ENCODE measurements at places on chromosomes 5 and 9.

- DNase-seq, result no peak
These were observed 641.6 kb downstream of the LRRC70 start for GRCh38 chr5:63220244-63220643.

GRCh38 chr9:133874060-133874657 is 118.0 kb downstream of the VAV2 start:
- DNase-seq, result no peak

DNA sequence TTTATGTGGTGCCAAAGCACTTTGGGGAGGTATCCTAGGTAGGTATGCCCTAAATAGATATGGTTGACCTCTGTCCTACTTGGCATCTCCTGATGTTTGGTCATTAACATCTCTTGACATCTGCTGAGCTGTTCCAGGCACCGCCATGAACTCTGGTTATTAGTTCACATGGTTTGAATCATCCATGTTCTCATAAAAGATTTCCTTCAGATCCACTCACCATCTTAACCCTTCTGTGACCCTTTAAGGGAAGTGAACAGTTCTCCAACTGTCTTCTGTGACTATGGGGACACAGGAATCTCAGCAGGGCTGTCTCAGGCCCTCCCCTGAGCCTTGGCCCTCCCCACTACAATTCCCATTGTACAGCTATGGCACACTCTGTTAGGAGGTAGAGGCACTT is 167.7 kb downstream of the CDH6 start:
- no peak for DNase-seq

DNA sequence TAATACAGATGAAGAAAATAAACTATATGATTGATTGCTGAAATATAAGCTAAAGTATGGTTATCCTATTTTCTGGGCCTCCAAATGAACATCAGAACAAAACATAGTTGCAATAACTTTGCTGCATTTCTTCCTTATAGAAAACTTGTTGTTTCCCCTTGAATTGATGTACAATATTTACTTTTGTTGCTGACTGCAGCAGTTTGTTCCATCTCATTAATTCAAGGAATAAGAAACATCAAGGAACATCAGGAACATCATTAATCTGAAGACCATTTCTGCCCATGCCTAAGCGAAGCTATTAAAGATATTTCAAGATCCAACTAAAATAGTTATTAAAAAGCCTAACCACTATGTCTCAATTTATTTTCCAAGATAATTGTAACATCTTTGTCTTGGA is 363.6 kb upstream of the EDIL3 start:
- no peak for DNase-seq

DNA sequence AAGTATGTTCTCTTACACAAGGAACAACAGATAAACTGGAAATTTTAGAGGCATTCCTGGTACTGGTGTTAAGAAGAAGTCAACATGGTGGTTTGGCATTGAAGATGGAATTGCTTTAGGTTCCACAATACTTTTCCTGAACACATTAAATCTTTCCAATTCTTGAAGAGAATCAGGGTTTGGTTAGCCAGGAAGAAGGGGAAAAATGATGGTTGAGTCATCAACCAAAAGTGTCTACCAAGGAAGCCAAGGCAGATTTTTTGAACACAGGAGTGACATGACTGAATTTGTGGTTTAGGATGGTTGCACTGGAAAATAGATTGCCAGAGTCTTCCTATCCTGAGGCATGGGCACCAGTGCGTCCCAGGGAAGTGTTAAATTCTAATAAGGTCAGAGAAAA is 433.4 kb downstream of the TMEM38B start:
- no peak for DNase-seq

DNA sequence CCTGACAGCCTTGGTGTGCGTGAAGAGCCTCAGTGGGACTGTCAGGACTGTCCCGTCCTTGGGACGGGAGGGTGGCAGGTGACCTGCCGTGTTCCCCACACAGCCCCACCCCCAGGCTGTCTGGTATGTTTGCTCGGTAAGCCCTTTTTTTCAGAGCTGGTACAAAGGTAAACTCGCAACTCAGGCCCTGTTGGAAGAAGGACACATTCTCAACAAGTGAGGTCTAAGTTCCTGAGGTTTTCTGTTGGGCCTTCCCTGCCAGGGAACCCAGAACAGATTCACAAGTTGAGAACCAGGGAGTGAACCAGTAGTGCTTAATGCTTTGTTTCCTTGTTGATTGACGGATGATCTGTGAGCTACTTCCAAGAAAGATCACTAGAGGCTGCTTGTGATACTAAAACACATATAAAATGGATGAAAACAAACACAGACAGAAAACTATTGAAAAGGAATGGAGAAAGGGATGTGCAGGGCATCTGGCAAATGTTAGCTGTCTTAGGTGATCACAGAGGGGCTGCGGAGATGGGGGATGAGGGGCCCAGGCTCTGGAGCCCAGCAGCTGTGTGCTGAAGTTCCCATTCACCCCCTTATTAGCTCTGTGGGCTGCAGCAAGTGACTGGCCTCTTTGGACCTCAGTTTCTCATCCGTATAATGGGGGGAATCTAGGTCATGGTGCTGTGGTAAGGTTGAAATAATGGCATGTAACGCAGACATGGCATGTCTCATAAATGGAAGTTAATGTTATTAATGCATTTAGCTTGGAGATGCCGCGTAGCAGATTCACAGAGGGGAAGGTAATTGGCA is 2.7 kb downstream of the NDST1 start:
- no peak for DNase-seq

DNA sequence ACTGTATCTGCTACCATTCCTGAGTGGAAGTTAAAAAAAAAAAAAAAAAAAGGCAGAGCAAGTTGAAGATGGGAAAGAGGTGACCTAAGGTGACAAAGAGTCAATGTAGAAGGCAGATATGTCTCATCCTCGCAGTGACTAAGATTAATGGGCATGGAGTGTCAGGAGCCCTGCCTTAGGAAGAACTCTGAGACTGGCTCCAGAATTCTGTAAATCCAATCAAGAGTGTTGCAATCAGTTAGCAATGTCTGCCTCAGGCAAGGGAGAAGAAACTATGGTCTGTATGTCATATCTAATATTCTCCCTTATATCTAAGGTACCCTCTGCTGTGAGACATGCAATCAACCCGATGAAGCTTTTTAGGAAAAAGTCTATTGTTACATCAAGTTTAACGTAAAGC is 24.7 kb upstream of the KCNMB1 start:
- no peak for DNase-seq

- DNase-seq, result no peak
These were observed 248.7 kb upstream of the MAP3K1 start for GRCh38 chr5:56566374-56567249.

- no peak for DNase-seq
These were observed 131.5 kb upstream of the OTULINL start for GRCh38 chr5:14450018-14450524.

GRCh38 chr5:112312295-112313275 is 106.5 kb downstream of the EPB41L4A start:
- no peak for DNase-seq

DNA sequence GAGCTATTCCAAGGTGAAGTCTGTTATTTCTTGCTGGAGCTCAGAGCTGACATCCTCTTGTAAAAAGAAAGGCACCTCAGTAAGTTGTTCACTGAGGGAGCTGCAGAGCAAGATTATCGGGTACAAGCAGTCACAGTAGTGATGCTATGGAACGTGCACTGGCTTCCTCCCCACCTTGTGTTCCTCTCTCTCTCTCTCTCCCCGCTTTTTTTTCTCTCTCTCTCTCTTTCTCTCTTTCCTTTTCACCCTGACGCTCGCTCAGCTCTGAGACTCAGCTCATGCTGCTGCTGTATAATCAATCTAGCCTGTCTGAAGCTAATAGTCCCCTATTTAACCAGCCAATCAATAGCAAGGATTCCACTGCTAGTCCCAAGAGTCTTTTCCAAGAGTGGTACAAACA is 587.6 kb upstream of the CDH18 start:
- no peak for DNase-seq

DNA sequence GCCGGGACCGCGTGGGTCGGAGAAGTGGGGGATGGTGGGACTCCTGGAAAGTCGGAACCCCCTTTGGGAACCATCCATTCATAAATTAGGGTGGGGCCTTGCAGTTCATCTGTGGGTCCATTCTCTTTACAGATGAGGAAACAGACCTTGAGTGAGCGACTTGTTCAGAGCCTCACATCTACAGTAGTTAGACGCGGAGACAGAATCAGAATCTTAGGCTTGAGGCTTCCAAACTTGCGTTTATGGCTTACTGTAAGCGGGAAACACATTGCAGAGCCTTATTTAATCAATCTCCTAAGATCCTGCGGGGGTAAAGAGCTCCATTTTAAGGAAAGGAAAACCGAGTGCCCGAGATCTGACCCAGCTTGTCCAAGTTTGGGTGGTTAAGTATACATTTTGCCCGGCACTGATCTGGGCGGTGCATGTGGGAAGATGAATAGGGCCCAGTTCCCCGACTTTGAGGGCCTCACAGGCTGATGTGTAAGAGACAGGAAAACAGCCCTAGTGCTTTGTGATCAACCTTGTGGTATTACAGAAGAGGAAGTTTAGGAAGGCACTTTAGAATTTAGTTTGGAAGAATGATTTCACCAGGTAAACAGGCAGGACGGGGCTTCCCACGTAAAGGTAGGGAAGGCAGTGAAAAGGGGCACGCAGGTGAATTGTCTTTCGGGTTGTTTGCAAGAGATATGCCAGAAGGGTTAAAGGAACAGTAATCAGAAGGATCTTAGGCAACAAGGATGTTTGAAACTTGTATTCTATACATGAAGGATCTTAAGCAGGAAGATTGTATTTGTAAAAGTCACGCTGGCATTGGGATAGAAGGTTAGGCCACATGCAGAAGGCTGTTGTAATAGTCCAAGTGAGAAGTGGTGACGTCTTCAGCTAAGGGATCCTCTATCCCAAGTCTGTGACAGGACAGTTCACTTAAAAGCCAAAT is 744 bp downstream of the TARS1 start:
- no peak for DNase-seq

DNA sequence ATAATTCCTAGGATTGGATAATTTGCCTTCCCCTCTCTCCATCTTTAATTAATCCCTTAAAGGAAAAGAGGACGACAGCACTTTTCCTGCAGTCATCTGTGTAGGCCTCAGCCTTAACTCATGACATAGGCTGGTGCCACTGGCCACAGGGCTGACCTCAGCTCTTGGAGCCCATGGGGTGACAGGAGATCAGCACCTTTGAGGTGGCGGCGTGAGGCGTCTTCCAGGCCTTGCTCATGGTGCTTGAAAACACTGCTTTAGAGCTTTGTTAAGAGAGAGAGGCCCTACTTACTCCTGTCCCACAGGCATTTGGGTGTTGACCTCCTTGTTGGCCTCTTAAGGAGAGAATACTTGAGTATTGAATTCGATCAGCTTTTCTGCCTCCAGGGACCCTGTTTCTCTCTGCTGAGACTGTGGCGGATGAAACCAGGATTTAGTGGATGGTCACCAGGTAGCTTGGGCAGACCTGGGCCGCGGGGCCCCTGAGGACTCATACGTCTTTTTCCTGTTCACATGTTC is 23.4 kb downstream of the TENT4A start:
- DNase-seq, result no peak

- no peak for DNase-seq
These were observed 6.7 kb upstream of the PDE6A start for GRCh38 chr5:149951138-149951749.

- DNase-seq, result no peak
These were observed 38.4 kb upstream of the PLEKHG4B start for GRCh38 chr5:53381-54174.

DNA sequence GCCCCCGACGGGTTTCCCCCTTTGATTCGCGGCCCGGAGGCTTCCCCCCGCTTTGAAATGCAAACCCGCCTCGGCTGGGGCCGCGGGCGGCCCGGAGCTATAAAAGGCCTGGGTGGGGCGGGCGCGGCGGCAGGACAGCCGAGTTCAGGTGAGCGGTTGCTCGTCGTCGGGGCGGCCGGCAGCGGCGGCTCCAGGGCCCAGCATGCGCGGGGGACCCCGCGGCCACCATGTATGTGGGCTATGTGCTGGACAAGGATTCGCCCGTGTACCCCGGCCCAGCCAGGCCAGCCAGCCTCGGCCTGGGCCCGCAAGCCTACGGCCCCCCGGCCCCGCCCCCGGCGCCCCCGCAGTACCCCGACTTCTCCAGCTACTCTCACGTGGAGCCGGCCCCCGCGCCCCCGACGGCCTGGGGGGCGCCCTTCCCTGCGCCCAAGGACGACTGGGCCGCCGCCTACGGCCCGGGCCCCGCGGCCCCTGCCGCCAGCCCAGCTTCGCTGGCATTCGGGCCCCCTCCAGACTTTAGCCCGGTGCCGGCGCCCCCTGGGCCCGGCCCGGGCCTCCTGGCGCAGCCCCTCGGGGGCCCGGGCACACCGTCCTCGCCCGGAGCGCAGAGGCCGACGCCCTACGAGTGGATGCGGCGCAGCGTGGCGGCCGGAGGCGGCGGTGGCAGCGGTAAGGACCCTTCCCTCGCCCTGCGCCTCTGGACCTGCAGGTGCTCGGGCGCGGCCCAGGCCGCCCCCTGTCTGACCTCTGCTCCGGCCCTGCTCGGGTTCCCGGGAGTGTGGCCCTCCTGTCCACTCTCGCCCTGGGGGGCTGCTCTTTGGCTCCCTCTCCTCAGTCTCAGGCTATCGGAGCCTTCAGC is at the start of gene CDX1:
Gene CDX1, plus strand, starts transcription at position 129 of the 862 bp plus-strand sequence. Its CDS starts 99 bp downstream, at position 228.
- DNase-seq, result no peak

DNA sequence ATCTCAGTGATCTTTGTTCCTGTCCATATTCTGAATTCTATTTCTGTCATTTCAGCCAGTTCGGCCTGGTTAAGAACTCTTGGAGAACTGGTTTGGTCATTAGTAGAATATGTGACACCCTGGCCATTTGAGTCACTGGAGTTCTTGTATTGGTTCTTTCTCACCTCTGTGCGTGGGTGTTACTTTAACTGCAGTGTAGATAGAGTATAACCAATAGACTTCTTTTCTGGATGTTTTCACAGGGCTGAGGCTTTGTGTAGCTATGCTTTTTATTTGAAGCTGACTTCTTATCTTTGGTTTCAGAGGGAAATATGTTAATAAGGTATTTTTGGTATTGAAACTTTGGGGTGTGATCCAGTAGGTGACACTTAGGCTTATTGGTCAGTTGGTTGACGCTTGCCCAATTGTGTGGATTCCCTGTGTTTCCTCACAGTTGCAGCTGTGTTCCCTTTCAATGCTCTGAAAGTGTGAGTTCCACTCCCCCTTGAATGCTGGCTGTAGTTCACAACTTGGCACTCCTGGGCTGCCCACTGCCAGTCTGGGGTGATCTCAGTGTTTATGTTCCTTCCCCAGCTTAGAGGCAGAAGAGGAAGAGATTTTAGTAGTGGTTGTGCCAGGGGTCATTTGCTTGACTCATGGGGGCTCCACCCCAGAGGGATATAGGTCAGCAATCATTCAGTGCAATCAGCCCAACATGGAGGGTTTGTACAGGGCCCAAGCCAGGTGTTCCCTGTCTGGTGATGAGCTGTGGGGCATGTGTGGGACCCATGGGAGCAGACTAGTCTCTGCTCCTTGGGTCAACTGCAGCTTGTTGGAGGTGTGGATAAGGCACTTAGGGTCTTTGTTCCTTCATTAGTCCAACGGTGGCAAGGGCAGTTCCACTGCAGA is 34.9 kb upstream of the TEK start:
- DNase-seq, result no peak

- DNase-seq, result no peak
These were observed 228.0 kb downstream of the DCP2 start for GRCh38 chr5:113204525-113205161.

- DNase-seq, result no peak
These were observed 5.5 kb upstream of the OR2V1 start for GRCh38 chr5:181136361-181136955.

GRCh38 chr5:548256-548655 is 24.0 kb upstream of the SLC9A3 start:
- DNase-seq, result no peak

- DNase-seq, result no peak
These were observed 20.6 kb downstream of the SPTLC1 start for GRCh38 chr9:92094655-92095054.
